Renal pelvis (tissue), 12 donors: ENCODE measurements at places on chromosomes 1 and 21. TPM values are rescaled to one million over a fixed set of nuclear protein-coding genes. Genes with fewer than 3 reads are reported as not detected.
A peak's percentile ranks its signal among the peaks of the same experiment; 100 is the strongest.

DNA sequence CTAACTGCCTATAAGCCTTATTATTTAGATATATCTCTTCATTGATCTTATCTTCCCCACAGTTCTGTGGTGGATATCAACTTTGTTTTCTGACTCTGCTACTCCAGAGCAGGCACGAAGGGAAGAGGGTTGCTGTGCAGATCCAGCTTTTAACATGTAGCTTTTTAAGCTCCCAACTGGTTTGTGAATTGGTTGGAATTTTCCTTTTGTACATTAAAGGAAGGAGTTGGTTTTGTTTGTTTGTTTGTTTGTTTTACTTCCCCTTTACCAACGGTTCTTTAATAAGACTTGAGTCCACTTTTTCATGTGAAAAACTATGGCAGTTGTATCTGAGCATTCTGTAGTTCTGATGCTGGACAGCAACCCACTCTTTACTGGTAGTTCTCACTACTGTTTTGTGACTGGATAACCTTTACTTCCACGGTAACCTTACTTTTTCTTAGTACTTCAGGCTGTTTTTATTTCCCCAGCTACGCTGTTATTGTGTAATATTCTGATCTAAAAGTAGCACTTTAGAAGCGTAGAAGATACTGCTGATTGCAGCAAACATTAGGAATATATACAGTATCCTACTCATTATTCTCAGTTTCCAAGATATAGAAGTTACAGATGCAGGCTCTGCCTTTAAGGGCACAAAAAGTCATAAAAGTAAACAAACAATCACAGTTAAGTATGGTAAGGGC lies 1.6 kb downstream of the GNPAT start:
- no peak for DNase-seq

GRCh38 chr1:59062743-59063142 lies 234.2 kb upstream of the FGGY start:
- DNase-seq, result no peak

GRCh38 chr1:202599669-202600431 lies 110.4 kb downstream of the SYT2 start:
- DNase-seq, result peak; percentile 66

- DNase-seq, result no peak
Measured at GRCh38 chr1:206023695-206024094, at the start of gene CTSE. Gene CTSE (minus strand): TSS chr1:206023895. CDS start chr1:206023791, 104 bp downstream.

GRCh38 chr1:50968821-50969610 lies 1.0 kb upstream of the CDKN2C start:
- no peak for DNase-seq

GRCh38 chr21:22889445-22889844 lies 1891.2 kb downstream of the NCAM2 start:
- DNase-seq, result no peak

DNA sequence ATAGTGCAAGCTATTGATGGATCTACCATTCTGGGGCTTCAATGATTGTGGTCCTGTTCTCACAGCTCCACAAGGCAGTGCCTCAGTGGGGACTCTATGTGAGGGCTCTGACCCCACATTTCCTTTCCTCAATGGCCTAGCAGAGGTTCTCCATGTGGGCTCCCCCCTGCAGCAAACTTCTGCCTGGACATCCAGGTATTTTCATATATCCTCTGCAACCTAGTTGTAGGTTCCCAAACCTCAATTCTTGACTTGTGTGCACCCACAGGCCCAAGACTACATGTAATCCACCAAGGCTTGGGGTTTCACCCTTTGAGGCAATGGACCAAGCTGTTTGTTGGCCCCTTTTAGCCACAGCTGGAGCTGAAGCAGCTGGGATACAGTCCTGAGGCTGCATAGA lies 35.9 kb upstream of the CFHR3 start:
- no peak for DNase-seq

- DNase-seq, result no peak
Measured at GRCh38 chr1:63127376-63127775, 195.0 kb upstream of the FOXD3 start.

GRCh38 chr1:155186067-155186793 lies 12.6 kb downstream of the TRIM46 start:
- peak; percentile 53 for DNase-seq

DNA sequence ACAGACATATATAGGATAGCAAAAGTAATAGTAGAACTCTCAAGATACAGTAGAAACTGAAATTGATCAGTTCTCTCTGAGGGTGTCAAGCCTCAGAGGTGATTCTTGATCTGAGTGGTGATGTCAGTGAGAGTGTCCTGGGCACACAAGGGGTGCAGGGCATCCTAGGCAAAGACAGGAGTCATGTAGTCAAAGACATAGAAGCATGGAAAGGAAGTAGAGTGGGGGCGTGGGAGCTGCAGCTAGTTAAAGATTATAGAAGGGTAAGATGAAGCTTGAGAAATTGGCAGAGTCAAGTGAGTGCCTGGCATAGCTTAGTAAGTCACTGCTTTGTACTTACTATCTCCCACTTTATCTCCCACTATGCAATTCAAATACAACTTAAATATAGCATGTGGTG lies 22.8 kb downstream of the CDC7 start:
- no peak for DNase-seq

GRCh38 chr1:28036431-28036830 lies 52.0 kb downstream of the EYA3 start:
- no peak for DNase-seq

- DNase-seq, result no peak
Measured at GRCh38 chr1:98030483-98030882, 109.6 kb upstream of the DPYD start.

GRCh38 chr1:101366513-101367215 lies 129.8 kb downstream of the S1PR1 start:
- DNase-seq, result no peak

DNA sequence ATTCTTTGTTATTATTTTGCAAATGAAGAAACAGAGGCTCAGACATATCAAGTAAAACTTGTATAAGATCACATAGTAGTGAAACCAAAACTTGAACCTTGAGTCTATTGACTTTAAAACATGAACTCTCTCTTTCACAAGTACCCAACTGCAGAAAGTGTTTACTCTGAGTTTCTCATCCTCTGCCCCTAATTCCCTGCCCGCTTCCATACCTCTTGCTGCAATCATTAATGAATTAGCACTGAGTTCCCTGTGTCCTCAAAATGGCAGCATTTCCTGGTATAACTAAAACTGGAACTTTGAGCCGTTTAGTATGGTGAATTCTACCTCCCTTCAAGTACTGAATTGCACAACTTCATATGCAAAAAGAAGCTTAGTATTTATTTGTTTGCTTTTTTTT lies 147.7 kb upstream of the DNAH14 start:
- DNase-seq, result no peak

DNA sequence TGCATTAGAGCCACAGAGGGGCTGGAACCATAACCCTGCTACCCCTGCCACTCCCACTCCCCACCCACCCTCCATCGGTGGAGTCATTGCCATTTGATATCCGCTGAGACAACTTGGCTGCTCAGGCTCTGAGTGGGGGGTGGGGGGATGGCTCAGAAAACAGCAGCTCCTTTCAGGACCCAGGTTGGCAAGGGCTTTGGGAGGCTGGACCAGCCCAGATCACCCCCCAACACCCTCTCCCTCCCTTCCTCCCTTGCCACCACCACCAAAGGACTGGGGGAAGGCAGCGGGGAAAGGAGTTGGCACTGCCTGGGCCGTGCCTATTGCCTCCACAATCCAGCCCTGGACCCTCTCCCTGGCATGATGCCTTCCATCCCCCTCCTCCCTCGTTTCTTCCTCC lies 1.7 kb downstream of the KCNJ10 start:
- DNase-seq, result no peak

GRCh38 chr1:33397994-33398393 lies 32.9 kb downstream of the PHC2 start:
- DNase-seq, result no peak

DNA sequence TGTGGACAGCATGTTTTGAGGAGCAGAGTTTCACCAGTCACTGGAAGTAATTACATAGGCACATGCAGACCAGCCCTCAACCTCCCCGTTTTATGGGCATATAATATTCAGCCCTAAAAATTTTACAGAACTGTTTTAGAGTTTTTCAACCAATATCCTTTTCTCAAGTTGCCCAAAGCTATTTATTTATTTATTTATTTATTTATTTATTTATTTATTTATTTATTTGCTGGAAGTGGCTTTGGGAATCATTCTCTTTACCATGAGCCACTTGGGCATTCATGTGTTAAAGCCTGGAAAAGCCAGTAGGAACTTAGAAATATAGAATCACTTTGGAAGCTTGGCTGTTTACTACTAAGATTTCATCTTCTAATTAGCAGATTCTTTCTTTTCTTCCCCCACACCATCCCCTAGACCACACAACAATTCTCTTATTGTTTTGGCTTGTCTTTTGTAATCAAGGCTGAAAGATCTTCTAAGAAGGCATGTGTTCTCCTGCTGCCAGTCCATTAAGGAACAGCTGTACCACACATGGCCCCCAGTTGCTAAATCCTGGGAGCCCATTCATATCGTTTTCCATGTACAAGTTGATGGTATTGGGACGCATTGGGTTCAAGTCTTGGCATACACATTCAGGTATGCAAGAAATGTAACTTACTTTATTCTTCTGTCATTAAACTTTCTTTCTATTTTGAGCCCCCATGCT lies 220.0 kb downstream of the PAPPA2 start:
- DNase-seq, result no peak

DNA sequence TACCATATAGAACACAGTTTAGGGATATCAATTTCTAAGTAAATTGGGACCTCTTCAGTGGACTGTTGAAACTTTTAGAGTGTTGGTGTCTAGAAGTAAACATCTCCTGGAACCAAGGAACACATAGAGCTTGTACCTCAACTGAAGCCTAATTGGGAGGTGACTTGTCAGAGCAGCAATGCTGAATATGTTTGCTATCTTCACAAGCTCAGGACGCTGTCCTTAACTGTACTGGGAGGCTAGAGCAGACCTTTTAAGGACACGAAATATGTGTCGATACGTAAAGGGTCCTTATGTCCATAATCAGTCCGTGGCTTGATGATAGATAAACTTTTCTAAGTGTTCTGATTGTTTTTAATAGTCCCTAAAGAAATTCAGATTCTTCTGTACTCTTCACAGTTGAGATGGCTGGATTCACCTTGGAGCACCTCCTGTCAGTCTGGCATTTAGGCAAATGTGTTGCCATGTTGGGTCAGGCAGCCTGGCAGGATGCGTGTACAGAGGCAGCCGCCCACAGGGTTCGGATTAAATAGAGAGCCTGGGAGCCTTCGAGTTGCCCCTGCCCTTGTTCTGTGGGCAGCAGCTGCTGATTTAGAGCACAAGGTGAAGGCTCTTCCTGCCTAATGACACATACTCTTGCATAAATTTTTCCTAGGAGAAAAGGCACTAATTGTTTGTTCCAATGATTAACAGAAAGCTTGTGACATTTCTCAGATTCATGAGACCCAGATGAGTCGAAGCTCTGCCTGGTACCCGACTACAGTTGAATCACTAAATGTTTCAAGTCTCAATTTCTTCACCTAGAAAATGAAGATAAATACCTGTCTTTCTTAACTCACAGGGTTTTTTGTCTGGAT lies 3.6 kb downstream of the ACTN2 start:
- no peak for DNase-seq

DNA sequence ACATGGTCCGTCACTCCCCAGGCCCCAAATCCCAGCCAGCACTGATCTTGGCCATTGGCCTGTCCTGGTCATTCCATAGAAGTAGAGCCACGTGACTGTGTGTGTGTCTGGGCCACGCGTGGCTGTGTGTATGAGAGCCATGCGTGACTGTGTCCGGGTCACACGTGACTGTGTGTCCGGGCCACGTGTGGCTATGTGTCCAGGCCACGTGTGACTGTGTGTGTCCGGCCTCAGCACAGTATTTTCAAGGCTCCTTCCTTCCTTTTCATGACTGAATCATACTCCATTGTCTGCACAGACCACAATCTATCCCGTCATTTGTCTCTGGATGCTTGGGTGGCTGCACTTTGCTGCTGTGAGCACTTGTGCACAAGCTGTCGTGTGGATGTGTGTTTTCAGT lies 67.4 kb downstream of the SKI start:
- no peak for DNase-seq

DNA sequence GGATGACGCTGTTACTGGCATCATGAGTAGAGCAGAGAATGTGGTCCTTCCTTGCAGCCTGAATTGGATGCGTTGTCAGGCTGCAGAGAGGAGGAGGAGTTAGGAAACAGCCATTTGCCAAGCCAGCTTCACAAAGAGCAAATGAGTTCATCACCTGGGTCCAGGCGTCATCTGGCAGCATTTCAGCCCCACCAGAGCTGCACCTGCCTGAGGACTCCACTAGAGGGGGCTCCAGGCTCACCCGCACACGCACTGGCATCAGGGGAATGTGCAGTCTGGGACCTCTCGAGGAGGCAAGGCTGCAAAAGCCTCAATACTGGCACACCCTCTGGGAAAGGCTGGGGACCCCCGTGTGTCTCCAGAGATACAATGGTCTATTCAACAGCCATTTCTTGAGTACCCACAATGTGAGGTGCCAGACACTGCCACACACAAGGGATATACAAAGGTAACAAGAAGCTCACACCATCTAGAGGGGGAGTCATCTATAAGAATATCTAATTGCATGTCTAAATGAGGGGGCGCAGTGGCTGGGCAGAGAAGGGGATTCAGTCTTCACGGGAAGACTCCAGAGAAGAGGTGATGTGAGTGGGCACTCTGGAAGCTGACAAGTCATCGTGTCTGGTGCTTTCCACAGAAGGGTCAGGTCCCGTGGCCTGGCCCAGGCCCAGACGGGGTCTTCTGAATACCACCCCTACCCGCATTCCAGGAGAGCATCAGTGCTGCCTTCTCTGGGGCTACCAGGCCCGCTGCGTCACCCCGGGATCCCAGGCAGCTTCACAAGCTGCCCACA lies 53.5 kb upstream of the CNTN2 start:
- DNase-seq, result peak; percentile 64

DNA sequence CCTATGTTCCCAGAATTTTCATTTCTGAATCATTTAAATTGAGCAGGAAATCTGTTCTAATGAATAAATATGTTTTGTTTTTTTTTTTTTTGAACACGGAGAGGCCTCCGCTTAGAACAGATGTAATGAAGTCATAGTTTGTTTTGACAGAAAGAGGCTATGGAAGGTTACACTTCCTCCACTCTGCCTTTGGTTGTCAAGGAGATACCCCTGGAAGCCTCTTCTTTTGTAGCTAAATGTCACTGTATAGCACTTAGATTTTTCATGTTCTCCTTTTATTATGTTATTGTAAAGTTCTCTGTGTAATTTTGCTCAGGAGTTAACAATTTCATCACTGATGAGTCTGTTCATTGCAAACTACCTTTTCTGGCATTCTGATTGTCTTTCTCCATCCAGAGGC lies 22.7 kb upstream of the GNG12 start:
- no peak for DNase-seq

DNA sequence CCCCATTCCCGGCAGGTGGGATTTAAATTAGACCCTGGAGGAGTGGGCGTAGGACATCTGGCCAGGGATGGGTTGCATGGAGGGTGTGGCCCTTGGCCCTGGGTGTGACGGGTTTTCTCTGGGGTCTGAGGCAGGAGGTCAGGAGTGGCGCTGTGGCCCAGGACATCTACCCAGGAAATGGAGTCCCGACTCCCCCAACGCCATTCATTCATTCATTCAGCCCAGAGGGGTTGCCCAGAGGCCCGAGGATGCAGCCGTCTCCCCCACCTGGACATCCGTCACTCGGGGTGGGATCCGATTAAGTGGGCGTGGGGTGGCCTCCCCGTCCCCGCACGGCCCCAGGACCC lies 663 bp downstream of the ATP13A2 start:
- DNase-seq, result no peak

- DNase-seq, result no peak
Measured at GRCh38 chr21:42093991-42094421, 22.9 kb downstream of the UMODL1 start.

Gene CD1B
- not detected for polyA plus RNA-seq

Gene NEK2
- polyA plus RNA-seq, result 16.7 TPM

Gene ZSWIM5
- polyA plus RNA-seq, result 6.8 TPM

Gene ANGPTL3
- 7.8 TPM for polyA plus RNA-seq

Gene RNU1-2
- polyA plus RNA-seq, result not detected

Gene MAD2L2
- 42.4 TPM for polyA plus RNA-seq

Gene TRIM45
- 19.6 TPM for polyA plus RNA-seq

Gene HTR6
- 2.7 TPM for polyA plus RNA-seq
